ENCODE measurements at places on chromosomes 4 and X.

GRCh38 chr4:140151699-140152012 is 2.3 kb downstream of the MAML3 start:
- DNase-seq = peak; percentile 35

GRCh38 chrX:129721870-129722269 is 16.9 kb upstream of the XPNPEP2 start:
- DNase-seq = no peak

DNA sequence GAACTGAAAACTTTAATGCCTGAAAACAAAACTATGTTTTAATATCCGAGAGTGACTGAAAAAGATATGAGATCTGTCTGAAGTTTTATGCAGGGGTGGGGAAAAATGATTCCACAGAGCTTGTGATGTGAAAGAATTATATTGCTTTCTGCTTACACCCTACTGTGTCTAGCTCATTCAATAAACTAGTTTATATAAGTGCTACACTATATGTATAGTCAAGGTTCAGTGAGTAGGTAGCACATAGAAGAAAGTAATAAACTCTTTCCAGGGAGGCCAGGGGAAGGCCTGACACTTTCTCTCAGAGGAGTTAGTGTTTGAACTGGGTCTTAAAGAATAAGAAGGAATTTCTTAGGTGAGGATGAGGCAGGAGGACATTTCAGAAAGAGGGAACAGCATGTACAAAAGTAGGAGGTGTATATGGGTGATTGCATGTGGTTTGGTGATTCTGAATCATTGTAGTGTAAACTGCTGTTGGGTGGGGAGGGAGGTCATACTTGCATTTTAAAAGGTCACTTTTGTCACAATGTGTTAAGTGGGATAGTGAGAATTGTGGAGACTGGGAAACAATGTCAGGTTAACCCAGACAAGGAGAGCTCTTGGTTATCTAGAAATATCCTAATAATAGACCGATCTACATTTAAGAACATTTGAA is 25.1 kb upstream of the TEX13D start:
- no peak for DNase-seq

DNA sequence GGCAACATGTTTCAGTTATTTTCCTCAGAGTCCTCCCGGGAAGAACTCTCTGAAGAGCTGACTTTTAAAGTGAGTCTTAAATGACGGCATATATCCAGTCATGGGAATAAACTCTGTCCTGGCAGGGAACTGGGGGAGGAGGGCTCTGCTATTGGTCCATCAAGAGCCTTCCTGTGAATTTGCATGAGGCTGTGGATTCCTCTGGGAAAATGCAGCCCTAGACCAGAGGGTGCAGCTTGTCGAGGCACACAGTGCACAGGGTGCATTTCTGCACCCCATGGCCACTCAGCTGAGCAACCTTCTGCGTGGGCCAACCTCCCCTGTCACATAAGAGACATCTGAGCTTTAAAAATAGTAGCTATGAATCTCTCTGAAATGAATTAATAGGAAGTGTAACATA is 360.0 kb downstream of the GALNTL6 start:
- DNase-seq = no peak

- DNase-seq = no peak
Measured at GRCh38 chr4:136900696-136901095, 631.6 kb downstream of the PCDH18 start.

DNA sequence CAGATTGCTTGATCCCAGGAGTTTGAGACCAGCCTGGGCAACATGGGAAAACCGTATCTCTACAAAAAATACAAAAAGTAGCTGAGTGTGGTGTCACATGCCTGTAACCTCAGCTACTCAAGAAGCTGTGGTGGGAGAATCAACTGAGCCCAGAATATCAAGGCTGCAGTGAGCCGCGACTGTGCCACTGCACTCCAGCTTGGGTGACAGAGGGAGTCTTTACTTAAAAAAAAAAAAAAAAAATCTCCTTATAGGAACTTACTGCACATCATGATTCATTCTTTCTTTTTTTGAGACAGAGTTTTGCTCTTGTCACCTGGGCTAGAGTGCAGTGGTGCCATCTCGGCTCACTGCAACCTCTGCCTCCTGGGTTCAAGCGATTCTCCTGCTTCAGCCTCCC is 24.3 kb downstream of the UPF3B start:
- DNase-seq = no peak

GRCh38 chr4:7710576-7711306 is 228.9 kb downstream of the AFAP1 start:
- no peak for DNase-seq
